Cerebellum (tissue), 4 donors: ENCODE measurements at places on chromosomes 1 and 21.

GRCh38 chr1:9279172-9279840, 13.4 kb upstream of the SPSB1 start:
- no peak for DNase-seq

DNA sequence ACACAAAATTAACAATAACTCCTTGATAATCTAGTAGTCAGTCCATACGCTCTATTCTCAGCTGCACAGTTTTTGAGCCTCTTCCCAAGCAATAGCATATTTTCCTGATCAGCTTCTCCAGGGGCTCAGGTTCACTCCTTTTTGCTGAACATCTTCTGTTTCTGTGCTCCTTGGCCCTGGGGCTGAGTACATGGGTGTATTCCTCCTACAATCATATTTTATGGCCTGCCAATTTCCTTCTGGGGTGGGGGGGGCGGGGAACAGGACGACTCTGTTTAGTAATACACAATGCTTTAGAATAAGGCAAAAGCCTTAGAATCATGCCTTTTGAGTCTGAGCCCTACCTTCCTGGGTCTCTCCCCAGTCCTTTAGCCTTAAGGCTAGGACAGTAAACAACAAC, 8.5 kb downstream of the CLDN19 start:
- DNase-seq = no peak

DNA sequence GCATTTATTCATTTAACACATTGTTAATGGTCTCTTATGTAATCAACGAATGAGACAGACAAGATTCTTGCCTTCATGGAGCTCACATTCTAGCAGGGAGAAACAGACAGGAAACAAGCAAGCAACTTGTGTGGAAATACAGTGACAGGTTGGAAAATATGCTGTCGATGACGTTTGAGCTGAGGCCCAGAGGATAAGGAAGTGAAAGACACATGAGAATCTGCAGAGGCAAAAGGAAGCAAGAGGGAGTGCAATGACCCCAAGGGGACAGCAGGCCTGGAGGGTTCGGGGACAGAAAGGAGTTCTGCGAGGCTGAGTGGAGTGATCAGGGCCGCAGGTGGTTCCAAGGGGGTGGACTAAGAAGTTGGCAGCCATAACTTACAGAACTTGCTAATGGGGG, 60.6 kb upstream of the AKT3 start:
- no peak for DNase-seq

DNA sequence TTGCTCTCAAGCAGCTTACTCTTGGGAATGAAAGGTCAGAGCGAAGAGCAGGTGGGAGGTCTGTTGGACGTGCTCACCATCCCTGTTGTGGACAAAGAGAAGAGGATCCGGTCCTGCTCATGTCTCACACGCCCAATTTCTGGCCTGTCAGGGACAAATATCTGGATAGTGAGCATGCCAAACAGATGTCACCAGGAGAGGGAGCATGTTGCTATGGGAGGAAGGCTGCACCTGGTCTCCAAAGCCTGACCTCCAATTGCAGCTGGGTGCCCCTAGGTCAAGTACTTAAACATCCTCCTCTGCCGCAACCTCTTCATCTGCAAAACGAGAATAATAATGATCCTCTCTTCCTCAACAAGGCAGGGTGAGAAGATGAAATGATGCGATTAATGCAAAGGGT, 53.4 kb downstream of the DMRTA2 start:
- DNase-seq = no peak

DNA sequence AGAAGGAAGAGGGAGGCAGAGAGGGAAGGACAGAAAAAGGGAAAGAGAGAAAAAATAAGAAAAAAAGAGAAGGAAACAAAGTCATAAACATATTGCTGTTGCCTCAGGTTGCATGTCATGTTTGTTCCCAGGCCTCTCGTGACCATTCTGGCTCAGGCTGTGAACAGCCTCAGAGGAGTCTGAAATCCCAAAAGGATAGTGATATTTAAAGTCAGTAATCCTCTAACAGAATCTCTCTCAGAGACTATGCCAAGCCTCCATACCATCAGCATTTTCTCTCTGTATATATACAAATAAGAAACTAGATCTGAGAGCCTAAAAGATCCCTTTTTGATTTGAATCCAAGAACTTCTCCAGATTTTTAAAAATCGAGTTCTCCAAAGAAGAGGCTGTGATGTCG, 35.2 kb downstream of the GORAB start:
- no peak for DNase-seq

DNA sequence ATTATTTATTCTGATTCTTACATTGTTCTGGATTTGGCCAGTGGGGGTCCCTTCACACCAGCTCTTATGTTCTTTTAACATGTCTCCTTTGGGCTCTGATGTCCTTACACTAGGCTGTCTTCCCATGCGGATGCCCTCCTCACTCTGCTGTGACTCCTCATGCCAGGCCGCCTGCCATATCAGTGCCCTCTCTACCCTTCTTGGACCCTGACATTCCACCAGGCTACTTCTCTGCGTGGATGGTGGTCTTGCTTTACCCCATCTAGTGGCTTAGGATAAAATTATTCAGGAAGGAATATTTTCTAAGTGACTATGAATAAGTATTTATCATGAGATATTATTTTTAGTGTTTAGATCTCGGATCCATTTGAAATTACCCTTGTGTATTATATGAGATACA, 21.2 kb downstream of the ATF6 start:
- DNase-seq = no peak
